Cortex of kidney (tissue), 1 donor: ENCODE measurements at places on chromosomes 1 and 21.

DNA sequence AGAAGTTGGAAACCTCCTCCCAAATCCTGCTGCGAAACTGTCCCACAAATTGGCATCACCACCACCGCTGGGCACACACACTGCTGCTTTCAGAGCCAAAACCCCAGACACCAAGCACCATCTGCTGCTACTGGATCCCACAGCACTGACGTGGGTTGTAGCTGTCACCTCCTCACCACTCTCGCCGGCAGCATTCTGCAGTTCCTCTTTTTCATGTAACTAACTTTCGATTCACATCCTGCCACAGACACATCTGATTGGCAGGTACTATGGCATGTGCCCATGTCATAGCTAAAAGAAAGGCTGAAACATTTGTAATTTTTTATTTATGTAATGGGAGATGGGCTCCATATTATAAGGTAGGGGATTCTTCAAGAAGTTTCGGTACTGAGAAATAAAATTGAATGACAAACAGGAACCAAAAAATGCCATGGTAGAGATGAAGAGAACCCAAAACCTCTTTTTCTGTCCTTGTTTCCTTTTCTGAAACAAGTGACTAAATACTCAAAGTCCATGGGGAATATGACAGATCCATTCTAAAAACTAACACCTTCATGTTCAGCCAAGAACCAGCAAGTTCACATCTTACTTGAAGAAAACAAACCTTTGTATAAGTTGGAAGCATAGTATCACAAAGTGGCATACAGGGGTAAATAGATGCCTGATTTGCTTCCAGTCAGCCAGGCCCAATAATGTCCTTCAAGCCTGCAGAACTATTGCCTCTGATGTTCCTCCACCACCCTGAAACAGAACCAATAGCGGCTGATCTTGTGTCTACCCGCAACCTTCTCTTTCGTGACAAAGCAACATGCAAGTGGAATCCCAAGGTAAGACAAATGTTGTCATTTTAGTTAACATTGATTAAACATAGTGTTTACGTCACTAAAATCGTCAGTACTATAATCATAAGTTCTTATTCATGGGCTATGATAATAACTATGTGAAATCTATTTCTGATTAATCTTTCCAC is 26.6 kb upstream of the RGS13 start:
- no peak for DNase-seq

DNA sequence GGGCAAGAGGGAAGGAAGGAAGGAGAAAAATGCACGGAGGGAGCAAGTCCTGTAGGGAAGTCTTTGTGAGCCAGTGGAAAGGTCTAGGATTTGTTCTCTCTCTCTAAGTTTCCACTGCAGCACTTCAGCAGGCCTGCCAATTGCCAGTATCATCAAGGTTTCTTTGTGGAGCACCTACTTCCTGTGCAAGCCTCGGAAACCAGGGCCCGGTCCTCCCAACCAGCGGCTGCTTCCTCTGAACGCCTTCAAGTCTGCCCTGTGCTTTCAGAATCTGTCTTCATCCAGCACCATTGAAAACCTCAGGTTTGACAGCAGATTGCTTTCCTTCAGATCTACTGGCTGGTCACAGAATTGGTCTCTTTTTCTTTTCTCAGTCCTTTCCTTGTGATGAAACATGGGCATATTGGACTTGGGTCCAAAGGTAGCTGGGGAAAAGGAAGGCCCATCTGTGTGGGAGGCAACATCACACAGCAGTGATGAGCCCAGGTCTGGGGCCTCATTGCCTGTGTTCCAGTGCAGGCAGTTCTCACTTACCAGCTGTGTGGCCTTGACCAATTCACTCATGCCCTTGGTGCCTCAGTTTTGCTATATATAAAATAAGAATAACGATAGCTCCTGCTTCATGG is 144.5 kb downstream of the SEC16B start:
- DNase-seq = no peak

- DNase-seq = no peak
Measured at GRCh38 chr1:235326719-235327558, 1.0 kb downstream of the ARID4B start.

DNA sequence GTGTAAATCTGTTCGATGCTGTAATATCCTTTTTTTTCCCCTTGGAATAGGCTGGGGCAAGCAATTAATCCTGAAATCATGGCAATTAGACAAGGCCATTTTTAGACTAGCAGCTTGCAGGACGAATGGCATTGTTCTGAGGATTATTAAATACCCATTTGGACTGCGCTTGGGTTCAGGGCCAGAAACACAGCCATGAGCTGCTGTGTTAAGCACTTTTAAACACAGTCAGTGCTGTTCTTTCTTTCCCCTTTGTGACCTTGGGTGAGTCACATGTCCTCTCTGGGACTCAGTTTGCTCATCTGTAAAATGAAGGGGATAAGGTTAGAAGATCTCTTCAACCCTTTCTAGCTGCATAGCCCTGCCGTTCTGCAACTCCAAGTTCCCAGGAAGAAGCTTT is 58.6 kb upstream of the C8B start:
- DNase-seq = no peak

DNA sequence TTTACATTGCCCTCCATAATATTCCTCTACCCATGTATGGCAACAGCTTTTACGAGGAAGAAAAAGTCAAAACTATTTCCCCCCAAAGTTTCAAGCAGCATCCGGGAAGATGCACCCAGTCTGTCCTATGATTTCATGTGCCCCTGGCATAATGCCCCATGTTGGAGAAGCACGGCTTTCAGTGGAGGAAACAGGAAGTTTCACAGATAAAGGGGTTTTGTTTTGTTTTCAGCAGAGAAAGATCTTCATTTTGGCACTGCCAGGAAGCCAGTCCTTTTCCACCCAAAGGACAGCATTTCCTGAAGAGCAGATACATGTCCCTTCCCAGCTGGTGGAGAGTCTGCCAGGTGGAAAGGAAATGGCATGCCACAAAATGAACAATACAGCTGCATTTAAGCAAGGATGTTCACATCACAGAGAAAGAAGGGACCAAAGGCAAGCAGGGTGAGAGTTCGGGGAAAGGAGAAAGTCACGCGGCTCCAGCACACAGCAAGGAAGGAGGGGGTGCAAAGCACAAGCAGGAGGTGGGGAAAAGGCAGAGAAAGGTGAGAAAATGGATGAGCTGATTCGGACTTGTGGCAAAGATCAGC is 95.3 kb upstream of the HIVEP3 start:
- DNase-seq = no peak

DNA sequence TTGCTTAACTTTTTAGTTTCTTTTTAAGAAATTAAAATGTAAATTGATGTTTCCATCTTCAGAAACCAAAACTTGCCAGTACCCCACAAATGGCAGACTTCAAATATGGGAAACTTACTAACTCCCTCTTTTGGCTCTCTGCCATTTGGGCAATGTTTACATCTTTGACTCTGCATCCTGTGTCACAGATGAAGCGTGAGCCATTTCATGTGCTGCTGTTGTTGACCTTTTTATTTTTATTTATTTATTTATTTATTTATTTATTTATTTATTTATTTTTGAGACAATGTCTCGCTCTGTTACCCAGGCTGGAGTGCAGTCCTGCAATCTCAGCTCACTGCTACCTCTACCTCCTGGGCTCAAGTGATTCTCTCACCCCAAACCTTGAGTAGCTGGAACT is 16.0 kb upstream of the COG2 start:
- DNase-seq = no peak

GRCh38 chr21:32412162-32413014 is at the start of gene EVA1C:
Gene EVA1C, plus strand, starts transcription at chr21:32412706. Its CDS starts 148 bp downstream, at chr21:32412854.
- peak; percentile 13 for DNase-seq
